Head of caudate nucleus (tissue), 42 donors: ENCODE measurements at places on chromosomes 4 and X.

- DNase-seq: no peak
Observed at GRCh38 chr4:186953599-186954260, 230.1 kb upstream of the FAT1 start.

DNA sequence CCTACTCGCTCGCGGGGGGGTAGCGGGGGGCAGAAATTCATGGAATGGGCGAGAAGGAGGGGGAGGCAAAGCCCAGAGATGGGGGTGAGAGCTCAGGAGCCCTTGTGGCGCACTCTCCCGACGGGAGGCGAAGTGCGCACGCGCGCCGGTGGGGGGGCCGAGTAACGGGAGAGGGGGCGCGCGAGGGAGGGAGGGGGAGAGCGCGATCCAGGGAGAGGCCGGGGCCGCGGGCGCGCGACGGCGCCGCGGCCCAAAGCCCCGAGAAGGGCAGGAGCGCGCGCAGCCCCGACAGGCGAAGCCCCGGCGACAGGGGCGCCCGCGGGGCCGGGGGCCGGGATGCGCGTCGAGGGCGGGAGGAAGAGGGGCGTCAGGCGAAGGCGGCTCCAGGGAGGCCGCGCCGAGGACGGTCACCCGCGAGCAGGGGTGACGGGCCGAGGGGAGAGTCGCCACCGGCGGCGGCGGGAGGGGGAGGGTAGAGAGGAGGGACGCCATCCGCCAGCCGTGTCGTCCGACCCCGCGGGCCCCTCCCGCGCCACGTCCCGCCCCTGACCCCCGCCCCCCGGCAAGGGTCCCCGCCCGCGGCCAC is 421 bp downstream of the MECP2 start:
- DNase-seq: peak; percentile 80

- no peak for DNase-seq
Observed at GRCh38 chr4:140568507-140569306, at the start of gene UCP1. Gene UCP1, minus strand, starts transcription at chr4:140568961. Its CDS starts 232 bp downstream, at chr4:140568729.

- no peak for DNase-seq
Observed at GRCh38 chr4:175453456-175453855, 358.6 kb downstream of the GPM6A start.

GRCh38 chrX:106752101-106752678 is 25.7 kb downstream of the RNF128 start:
- no peak for DNase-seq

- DNase-seq: no peak
Observed at GRCh38 chr4:147651563-147651962, 32.4 kb downstream of the PRMT9 start.

- peak; percentile 72 for DNase-seq
Observed at GRCh38 chr4:36254371-36254770, 10.1 kb upstream of the ARAP2 start.
